Osteocyte (in vitro differentiated cells): ENCODE measurements at places on chromosomes 6 and 20. TPM values are rescaled to one million over a fixed set of nuclear protein-coding genes. Genes with fewer than 3 reads are reported as not detected.
A peak's percentile ranks its signal among the peaks of the same experiment; 100 is the strongest.

The FAXC gene
- 2.5 and 3.1 TPM in 2 replicates for total RNA-seq

The PPP1R16B gene
- not detected in 2 replicates for total RNA-seq

The MSH5 gene
- total RNA-seq: 18.4 and 20.9 TPM in 2 replicates

The OTOR gene
- total RNA-seq: not detected in 2 replicates

The MAP7 gene
- total RNA-seq: 0.38 and 0.68 TPM in 2 replicates

The TP53TG5 gene
- total RNA-seq: not detected in 2 replicates

DNA sequence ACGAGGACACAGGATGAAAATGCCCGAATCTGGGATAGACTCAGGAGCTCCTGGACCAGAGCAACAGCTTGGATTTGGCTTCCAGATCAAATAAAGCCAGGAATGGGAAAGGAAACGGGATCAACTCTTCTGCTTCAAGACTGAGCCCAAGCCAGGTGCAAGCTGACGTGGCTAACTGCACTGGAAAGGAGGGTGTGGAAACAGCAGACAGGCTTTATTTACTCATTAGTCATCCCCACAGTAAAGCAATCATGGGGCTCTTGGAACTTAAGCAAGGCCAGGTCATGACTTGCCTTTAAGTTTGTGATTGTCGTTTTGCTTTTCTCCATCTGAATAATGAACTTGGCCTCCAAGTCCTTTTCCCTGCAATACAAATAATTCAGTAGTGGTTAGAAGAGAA, 45.2 kb downstream of the KIF16B start:
- H3K27me3 ChIP-seq: no peaks in the 10 kb centered on the region
- peaks cover 41% of the 10 kb centered on the region for H3K4me1 ChIP-seq
- no peak for DNase-seq
- H3K4me3 ChIP-seq: no peak overlapping the region
- peaks cover 14% of the 10 kb centered on the region for H3K36me3 ChIP-seq

GRCh38 chr6:126302191-126302590, 37.7 kb upstream of the CENPW start:
- peaks cover 13% of the 10 kb centered on the region for H3K27me3 ChIP-seq
- H3K4me3 ChIP-seq: no peak overlapping the region
- DNase-seq: no peak
- H3K36me3 ChIP-seq: no peaks in the 10 kb centered on the region

- no peaks in the 10 kb centered on the region for H3K27me3 ChIP-seq
- no peak overlapping the region for H3K27ac ChIP-seq
- no peak overlapping the region for H3K4me3 ChIP-seq
- H3K4me1 ChIP-seq: peaks cover 33% of the 10 kb centered on the region
- peaks cover 4% of the 10 kb centered on the region for H3K36me3 ChIP-seq
- DNase-seq: no peak
These were observed 242.2 kb downstream of the NRN1 start for GRCh38 chr6:5764401-5764955.

DNA sequence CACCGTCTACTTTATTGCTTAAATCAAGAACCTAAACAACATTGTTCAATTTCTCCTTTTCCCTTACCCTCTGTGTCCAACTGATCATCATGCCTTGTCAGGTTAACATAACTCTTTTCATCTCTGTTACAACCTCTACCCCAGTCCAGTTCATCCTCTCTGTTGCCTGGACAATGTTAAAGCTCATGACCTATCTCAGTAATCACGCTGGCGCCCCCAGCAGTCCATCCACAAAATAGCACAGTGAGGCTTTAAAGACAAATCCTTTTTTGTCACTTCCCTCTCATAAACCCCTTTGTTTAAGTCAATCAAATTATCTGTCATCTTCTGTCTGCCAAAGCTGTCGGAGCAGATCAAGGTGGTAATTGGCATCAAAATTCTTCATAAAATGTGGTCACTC, 140.1 kb downstream of the QKI start:
- H3K27me3 ChIP-seq: no peaks in the 10 kb centered on the region
- H3K4me1 ChIP-seq: peaks cover 9% of the 10 kb centered on the region
- no peak overlapping the region for H3K4me3 ChIP-seq
- peaks cover 64% of the 10 kb centered on the region for H3K36me3 ChIP-seq
- no peak overlapping the region for H3K27ac ChIP-seq
- DNase-seq: no peak

GRCh38 chr20:24779131-24779530, 169.9 kb upstream of the CST7 start:
- no peaks in the 10 kb centered on the region for H3K36me3 ChIP-seq
- H3K27ac ChIP-seq: no peak overlapping the region
- no peaks in the 10 kb centered on the region for H3K27me3 ChIP-seq
- peaks cover 3% of the 10 kb centered on the region for H3K4me1 ChIP-seq
- DNase-seq: peak; percentile 32
- no peak overlapping the region for H3K4me3 ChIP-seq

- H3K27me3 ChIP-seq: peaks cover 49% of the 10 kb centered on the region
- no peak overlapping the region for H3K4me3 ChIP-seq
- no peaks in the 10 kb centered on the region for H3K4me1 ChIP-seq
- H3K27ac ChIP-seq: no peak overlapping the region
- no peaks in the 10 kb centered on the region for H3K36me3 ChIP-seq
These were observed 47.4 kb upstream of the FAM83D start for GRCh38 chr20:38878866-38879265.

DNA sequence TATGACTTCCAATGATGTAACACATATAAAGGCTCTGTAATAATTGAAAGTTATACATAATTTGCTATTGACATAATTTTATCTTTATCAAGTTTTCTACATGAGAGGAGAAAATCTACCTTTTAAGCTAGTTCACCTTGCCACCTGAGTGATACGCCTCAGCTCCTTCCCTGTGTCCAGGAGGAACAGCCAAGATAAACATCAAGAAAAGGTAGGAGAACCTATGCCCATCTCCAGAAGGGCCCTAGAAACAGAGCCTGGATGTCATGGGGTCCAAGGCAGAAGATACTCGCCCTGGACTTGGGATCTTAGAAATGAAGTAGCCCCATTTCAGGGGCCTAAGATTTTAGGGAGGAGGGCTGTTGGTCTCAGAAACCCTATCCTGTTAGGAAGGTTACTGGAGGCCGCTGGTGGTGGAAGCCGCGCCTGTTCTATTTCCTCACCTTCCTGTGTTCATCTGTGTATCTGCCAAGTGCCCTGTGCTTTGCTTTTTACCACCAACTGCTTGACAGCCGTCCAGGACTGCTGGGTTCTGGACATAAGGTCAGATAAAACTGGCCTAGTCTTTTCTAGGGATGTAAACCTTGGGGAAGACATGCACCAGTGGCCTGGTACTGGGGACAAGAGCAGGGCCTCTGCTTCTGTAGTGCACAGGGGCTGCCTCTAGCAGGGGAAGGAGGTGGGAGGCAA, 178.5 kb downstream of the ARID1B start:
- peaks cover 53% of the 10 kb centered on the region for H3K4me1 ChIP-seq
- H3K36me3 ChIP-seq: no peaks in the 10 kb centered on the region
- no peak overlapping the region for H3K4me3 ChIP-seq
- DNase-seq: no peak
- no peaks in the 10 kb centered on the region for H3K27me3 ChIP-seq
- H3K27ac ChIP-seq: no peak overlapping the region

DNA sequence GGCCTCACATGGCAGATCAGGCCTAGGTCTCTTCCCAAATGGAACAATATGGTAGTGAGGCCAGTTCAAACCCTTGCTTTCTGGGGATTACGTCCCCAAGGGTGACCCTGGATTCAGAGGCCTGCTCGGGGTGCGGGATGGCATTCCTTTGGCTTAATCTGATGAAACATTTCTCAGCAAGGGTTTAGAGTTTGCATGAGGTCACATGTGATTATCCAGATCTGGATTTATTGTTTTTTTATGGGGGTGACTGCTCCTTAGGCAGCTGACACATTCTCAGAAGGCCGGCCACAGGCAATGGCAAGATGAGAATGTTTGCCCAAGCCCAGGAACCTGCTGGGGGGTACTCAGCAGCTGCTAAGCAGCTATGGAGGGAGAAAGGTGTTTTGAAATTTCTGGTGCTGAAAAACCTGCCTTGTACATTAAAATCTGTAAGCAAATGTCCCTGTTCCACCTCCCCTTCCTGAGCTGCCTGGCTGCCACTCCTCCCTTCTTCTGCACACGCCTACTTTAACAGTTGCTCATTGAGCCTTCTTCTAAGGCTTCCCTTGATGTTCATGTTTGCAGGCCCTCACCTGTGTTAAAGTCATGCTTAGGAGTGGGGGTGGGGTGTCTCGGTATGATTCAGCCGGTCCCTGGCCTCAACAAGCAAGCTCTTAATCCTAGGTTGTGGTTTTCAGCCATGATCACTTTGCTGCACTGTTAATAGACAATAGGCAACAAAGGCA, 37.9 kb upstream of the FUCA2 start:
- no peak for DNase-seq
- no peak overlapping the region for H3K4me3 ChIP-seq
- H3K4me1 ChIP-seq: peaks cover 25% of the 10 kb centered on the region
- H3K27ac ChIP-seq: no peak overlapping the region

- peaks cover 9% of the 10 kb centered on the region for H3K4me1 ChIP-seq
- no peaks in the 10 kb centered on the region for H3K36me3 ChIP-seq
- no peak for DNase-seq
- H3K27ac ChIP-seq: no peak overlapping the region
- H3K27me3 ChIP-seq: no peaks in the 10 kb centered on the region
- no peak overlapping the region for H3K4me3 ChIP-seq
These were observed 30.6 kb upstream of the QKI start for GRCh38 chr6:163383912-163384311.

- peaks cover 12% of the 10 kb centered on the region for H3K36me3 ChIP-seq
- H3K27me3 ChIP-seq: no peaks in the 10 kb centered on the region
- no peak for DNase-seq
- no peak overlapping the region for H3K4me3 ChIP-seq
- no peaks in the 10 kb centered on the region for H3K4me1 ChIP-seq
These were observed 16.9 kb upstream of the MTG2 start for GRCh38 chr20:62165762-62166399.

DNA sequence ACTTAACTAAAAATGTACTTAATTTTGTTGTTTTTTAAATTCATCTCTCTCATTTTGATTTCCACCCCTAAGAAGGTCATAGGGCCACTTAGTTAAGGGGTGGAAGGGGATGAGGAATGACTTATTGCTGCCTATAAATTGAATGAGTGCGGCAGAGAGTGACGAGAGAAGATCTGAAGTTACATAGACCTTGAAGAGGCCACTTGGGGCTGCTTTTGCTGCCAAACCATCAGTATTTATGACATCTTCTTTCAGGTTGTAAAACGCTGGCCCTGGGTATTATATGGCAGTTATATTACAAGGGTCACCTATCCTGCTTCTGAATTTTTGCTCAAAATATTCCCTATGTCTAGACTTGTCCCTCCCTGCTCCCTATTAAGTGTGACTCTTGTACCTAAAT, 119.6 kb upstream of the RIMS1 start:
- H3K27ac ChIP-seq: no peak overlapping the region
- DNase-seq: no peak
- no peaks in the 10 kb centered on the region for H3K4me1 ChIP-seq
- no peak overlapping the region for H3K4me3 ChIP-seq
- H3K36me3 ChIP-seq: no peaks in the 10 kb centered on the region
- peaks cover 18% of the 10 kb centered on the region for H3K27me3 ChIP-seq

DNA sequence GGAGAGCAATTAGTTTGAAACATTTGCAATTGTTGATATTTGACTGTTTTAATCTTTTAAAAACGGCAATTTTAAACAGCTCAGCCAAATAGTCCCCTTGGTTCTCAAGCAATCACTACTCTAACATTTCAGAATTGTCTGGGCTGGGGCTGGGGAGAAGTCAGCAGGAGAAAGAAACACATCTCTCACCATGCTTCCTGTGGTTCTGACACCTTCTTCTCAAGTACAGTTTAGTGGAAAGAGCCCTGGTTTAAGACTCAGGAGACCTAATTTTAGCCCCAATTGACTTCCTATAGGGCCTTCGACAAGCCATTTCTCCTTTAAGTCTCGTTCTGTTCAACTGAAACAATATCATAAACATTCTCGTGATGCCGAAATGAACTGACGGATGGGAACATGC, 168.4 kb upstream of the CDYL start:
- no peaks in the 10 kb centered on the region for H3K36me3 ChIP-seq
- no peak overlapping the region for H3K4me3 ChIP-seq
- H3K4me1 ChIP-seq: peaks cover 34% of the 10 kb centered on the region
- H3K27me3 ChIP-seq: no peaks in the 10 kb centered on the region

- no peaks in the 10 kb centered on the region for H3K27me3 ChIP-seq
- H3K27ac ChIP-seq: no peak overlapping the region
- H3K36me3 ChIP-seq: peaks cover 14% of the 10 kb centered on the region
These were observed 8.1 kb upstream of the CSE1L start for GRCh38 chr20:49037962-49038387.
